ENCODE measurements at places on chromosomes 16 and 17.

DNA sequence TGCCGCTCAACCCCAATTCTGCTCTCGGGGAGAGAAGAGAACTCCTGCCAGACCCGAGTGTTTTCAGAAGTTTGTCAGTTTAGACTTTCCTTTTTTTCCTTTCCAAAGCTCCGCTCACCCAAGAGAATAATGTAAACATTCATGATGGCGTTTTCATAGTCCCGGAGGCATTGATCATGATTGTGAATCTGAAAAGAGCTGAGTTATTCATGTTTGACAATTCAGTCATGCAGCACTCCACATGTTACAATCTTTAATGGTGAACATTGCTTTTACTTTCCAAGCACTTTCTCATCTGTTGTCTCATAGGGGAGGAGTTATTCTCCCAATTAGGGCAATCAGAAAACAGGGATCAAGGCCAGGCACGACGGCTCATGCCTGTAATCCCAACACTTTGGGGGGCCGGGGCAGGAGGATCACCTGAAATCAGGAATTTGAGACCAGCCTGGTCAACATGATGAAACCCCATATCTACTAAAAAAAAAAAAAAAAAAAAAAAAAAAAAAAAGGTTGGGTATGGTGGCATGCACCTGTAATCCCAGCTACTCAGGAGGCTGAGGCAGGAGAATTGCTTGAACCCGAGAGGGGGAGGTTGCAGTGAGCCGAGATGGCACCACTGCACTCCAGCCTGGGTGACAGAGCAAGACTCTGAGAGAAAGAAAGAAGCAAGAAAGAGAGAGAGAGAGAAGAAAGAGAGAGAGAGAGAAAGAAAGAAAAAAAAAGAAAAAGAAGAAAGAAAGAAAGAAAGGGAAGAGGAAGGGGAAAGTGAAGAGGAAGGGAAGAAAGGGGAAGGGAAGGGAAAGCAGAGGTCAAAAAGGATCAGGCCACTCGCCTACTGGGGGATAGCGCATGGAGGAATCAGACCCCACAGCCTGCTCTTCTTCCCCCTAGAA is 70.0 kb upstream of the TNRC6C start:
- DNase-seq: no peak

GRCh38 chr16:89395150-89396142 is 94.9 kb downstream of the ANKRD11 start:
- DNase-seq: peak; percentile 97

- no peak for DNase-seq
These were observed 610.2 kb downstream of the MAF start for GRCh38 chr16:78990309-78990701.

- DNase-seq: no peak
These were observed 7.6 kb downstream of the SPNS2 start for GRCh38 chr17:4506175-4506813.

DNA sequence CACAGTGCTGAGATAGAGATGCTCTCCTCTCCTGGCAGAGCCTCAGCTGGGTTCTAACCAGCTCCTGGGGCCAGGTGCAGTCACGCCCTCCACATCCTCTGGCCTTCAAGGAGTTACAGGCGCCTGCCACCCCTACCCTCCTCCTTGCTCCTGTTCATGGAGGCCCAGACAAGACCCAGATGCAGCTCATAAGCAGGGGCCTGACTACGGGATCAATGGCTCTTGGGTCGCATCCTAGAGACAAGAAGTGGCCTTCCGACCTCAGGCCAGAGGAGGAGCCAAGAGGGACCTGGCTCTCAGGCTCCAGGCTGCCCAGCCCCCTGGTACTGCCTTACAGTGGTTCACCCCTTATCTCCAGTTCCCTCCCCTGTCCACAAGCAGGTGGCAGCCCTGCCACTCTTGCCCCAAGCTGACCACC is 23.0 kb downstream of the ARHGAP27 start:
- no peak for DNase-seq

DNA sequence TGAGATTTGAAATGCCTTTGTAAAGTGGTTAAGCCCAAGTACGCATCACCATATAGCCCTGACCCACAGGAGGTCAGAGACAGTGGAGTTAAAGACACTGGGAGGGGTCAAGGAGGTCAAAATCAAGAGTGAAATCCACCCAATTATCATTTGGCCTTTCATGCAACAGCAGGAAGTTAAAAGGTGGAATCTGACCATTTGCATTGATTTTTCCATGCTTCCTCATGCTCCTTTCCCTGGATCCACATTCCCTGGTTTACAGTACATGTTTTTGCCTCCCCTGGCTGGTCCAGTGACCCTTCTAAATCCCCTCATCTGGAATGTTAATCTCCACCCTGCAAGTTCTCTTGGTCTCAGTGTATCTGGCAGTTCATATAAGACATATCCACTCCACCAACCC is 36.6 kb upstream of the TOM1L1 start:
- DNase-seq: no peak

- DNase-seq: no peak
These were observed 13.7 kb downstream of the C16orf95 start for GRCh38 chr16:87303431-87303930.

DNA sequence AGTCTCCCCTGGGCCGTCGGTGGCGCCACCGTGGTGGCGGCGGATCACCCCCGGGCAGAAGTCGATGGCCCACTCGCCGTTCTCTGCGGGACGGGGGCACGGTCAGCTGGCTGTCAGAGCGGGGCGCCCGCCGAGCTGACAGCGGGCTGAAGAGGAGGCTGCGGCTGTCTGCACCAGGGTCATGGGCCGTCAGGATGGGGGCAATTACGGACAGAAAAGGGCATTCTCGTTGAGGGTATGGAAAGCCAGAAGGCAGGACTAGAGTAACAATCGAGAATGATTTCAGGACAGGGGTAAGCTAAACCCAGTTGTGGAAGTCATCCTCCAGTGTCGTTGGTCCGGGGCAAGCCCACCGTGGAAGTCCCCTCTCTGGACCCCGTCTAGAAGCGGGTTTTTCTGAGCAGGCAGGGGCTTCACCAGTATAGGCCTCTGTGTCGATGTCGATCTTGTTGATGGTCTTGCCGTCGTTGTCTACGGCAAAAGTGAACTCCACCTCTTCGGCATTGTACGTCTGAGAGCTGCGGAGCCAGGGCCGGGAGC is 1.7 kb downstream of the CHRNE start:
- no peak for DNase-seq

DNA sequence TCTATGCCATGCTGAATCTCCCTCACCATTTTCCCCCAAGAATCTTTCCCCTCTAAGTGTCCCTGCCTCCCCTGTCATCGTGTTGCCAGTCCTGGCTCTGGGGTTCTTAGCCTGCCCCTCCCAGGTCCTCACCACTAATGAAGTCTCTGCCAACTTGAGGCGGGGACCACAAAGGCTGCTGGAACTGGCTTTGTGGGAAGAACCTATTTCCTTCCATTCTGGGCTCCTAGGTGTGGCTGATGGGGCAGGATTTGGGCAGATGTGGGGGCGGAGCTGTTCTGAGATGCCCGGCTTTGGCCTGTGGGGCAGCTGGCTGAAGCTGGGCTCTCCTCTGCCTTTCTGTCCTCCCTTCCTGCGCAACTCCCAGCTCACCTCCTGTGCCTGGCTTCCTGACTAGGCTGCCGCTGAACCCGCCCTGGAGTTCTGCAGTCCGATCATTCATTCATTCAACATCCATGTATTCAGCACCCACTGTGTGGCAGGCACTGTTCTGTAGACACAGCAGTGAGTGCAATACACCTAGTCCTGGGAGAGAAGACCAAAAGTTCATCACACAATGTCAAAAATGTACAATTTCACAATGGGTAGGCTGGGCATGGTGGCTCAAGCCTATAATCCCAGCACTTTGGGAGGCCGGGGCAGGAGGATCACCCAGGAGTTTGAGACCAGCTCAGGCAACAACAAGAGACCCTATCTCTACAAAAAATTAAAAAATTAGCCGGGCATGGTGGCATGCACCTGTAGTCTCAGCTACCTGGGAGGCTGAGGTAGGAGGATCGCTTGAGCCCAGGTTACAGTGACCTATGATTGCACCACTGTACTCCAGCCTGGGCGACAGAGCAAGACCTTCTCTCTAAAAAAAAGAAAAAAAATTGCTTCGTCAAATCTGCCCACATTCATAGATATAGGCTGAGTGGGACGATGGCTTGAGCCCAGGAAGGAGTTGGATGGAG is 1.9 kb upstream of the SNN start:
- DNase-seq: no peak

DNA sequence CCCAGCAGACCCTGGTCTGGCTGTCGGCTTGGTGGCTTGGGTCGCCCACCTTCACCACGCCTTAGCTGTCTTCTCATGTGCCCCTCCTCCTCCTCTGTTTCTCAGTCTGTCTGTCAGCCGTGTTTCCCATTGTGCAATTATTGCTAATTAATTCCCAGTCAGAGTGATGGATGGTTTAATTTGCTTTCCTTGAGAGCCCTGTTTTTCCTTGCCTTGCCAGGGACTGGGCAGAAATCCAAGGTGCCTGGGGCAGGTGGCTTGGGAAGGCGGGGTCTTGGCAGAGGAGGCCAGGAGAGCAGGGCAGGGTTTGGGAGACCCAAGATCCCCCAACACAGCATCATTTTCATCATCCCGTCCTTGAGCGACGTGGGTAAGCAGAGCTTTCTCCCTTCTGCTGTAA is 21.3 kb downstream of the NECAB2 start:
- no peak for DNase-seq

Data from fibroblast of upper back skin (primary cell).